Activated CD4-positive, alpha-beta T cell treated with anti-CD3 and anti-CD28 coated beads, Interleukin-2, amount 10 ng/mL, durations not matched to agents 7 days and 5 days (primary cell): ENCODE measurements at places on chromosomes 16 and 17. TPM values are rescaled to one million over a fixed set of nuclear protein-coding genes. Genes with fewer than 3 reads are reported as not detected.
A peak's percentile ranks its signal among the peaks of the same experiment; 100 is the strongest.

DNA sequence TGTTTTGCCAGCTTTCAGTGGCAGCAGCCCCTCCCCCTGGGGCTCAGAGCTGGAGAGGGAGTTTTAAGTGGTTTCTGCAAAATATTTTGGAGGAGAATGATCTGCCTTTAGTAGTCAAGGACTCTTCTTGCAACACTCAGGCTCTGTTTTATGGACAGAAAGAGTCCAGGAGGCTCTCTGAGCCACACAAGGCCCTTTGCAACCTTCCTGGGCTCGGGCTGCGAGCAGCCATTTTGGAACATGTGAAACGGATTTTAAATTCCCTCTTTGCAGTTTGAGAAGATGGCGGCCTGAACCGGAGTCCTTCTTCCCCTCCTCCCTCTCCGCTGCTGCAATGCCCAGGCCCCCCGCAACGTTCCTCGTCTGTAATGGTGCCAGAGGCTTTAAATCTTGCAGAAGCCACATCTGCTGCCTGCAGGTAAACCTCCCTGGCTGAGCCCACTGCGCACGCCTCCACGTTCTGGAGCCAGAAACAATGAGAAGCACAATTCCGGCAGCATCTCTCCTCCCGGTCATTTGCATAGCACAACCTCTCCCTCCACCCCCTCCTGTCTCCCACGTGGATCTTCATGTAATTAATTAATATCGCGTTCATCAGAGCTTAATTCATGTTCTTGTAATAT is 386.1 kb downstream of the SEC14L1 start:
- DNase-seq: no peak

- no peak for DNase-seq
Measured at GRCh38 chr16:47139561-47140185, 4.1 kb downstream of the NETO2 start.

The EIF3C gene
- total RNA-seq: 430 TPM

- DNase-seq: no peak
Measured at GRCh38 chr17:46865100-46865499, 13.7 kb downstream of the WNT9B start.

DNA sequence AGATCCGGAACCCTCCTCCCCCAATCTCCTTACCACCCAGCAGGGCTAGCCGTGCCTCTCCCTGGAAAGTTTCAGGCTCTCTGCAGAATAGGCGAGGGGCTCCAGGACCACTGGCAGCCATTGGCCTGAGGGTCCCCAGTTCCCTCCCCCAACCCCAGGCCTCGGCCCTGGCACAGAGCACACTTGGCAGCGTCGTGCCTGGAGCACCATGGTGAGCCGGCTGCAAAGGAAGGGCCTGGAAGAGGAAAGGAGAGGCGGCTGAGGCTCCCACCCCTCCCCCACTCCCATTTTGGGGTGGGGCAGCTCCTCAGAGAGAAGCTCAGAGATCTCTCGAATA is 369 bp upstream of the BTBD17 start:
- DNase-seq: no peak

GRCh38 chr17:46169913-46170638 is 23.2 kb downstream of the KANSL1 start:
- no peak for DNase-seq

DNA sequence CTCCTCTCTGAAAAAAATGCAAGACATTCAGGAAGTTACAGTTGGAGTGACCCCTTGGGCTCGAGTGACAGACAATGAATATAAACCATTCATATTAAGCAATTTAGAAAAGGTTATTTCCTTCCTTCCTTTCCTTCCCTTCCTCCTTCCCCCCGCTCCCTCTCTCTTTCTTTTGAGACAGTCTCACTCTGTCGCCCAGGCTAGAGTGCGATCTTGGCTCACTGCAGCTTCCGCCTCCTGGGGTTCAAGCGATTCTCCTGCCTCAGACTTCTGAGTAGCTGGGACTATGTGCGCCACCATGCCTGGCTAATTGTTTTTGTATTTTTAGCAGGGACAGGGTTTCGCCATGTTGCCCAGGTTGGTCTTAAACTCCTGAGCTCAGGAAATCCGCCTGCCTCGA is 13.2 kb downstream of the PSMD12 start:
- DNase-seq: no peak

GRCh38 chr17:19010729-19011505 is 6.4 kb upstream of the FAM83G start:
- DNase-seq: no peak

The PALB2 gene
- 21.6 TPM for total RNA-seq

DNA sequence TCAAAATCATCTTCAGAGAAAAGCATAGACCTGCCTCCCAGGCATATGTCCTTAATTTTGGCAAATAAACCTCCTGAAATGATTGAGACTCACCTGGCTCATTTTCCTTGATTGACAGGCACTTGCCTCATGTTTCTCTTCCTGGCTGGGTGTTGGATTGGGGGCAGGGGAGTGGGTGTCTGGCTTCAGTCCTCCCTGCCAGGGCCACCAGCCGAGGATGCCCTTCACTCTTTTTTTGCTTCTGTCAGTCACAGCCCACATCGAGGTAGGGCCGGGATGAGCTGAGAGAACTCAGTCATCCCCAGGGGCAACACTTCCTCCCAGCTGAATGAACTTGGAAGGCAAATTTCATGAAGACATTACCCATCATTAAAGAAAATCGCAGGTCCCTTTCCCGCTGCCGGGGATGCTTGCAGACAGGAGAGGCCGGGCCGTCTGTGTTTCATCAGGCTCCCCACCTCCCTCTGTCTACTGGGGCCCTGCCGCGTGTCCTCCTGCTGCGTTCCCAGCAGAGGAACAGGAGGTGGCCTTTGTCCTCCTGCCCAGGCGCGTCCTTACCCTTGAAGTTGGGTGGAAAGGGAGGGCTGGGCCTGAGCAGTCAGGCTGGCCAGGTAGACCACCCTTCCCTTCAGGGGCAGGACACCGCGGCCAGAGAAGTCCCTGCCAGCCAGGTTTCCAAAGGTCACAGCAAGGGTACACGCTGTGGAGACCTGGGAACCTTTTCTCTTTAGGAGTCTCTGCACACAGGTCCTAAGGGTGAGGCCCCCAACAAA is 11.2 kb upstream of the DNAH17 start:
- DNase-seq: no peak

GRCh38 chr16:84548971-84549844 is 44.7 kb upstream of the MEAK7 start:
- peak; percentile 43 for DNase-seq

- no peak for DNase-seq
Measured at GRCh38 chr16:73396556-73396955, 348.6 kb upstream of the ZFHX3 start.

DNA sequence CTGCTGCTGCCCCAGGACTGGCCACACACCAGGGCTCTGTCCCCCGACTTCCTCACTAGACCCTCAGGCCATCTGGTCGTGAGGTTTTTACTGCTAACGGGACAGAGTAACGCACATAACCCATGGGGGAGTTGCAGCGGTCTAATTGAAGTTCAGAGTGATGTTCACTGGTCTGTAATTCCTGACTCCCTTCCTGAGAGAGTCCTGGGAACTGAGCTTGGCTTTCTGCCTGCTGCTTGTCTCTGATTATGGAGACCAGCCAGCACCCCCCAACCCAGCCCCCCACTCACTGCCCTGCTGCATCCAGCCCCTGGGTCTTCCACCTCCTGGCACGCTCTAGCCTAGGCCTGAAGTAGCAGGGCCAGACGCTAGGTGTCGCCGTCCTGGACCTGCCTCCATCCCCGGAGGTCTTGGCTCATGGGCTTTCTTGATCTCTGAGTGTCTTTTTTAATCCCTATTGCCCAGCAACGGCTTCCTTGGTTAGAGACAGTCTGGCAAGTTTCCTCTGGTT is 192.9 kb downstream of the CCDC182 start:
- DNase-seq: peak; percentile 18

DNA sequence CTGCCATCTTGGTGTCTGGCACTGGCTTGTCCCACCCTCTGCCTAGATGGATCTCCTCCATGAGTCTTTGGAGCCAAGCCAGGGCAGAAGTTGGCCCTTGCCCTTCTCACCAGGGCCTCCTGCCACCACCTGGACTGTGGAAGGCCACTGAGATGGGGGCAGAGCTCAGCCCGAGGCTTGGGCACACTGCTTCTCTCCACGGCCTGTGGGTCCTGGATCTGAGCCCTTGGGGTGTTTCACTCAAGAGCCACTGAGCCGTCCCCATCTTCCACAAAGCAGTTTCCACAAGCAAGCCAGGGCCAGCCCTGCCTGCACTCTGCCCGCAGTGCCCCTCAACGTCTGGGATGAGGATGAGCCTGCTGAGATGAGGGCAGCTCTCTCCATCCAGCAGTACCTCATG is 16.7 kb upstream of the CD300A start:
- peak; percentile 3 for DNase-seq

The HCRT gene
- total RNA-seq: not detected

DNA sequence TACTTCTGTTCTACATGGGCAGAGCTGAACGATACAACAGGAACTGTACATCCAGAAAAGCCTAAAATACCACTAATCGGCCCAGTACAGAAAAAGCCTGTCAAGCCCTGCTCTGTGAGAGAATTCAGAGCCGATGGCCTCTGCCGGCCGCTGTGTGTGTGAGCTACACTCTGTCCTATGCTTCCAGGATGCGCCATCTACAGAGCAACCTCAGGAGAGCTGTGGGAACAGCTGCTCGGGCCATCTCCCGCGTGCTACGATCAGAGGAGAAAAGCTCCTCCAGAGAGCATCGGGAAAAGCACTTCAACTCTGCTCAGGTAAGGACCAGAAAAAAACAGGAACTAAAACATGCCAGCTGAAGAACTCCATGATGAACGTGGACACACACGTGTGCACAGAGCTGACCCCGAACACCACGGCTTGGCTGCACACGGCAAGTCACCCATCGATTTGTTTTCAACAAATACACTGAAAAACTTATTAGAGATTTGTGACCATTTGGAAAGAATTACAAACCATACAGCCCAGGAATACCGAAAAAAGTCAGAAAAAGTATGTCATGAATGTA is 115.9 kb downstream of the ANKRD11 start:
- DNase-seq: no peak

DNA sequence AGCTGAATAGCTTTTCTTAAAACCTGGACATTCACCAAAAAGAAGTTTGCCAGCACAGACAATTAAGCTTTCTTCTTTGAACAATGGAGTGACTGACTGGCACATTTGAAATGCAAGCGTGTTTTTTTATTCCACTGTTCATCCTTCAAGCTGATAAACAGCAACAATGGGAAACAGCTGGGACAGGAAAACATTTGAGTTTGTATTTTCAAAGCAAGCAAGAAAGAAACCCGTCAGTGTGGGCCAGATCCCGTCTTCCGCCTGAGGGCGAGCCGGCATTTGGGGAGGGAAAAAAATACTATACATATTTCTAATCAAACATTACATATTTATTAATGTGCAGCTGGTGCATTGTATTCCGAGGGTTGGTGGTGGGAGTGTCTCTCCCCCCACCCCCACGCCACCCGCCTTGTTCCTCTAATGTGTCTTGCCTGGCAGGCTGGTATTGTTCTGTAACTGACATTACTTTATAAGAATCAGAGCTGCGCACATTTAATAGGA is 94.3 kb downstream of the CYLD start:
- DNase-seq: no peak

DNA sequence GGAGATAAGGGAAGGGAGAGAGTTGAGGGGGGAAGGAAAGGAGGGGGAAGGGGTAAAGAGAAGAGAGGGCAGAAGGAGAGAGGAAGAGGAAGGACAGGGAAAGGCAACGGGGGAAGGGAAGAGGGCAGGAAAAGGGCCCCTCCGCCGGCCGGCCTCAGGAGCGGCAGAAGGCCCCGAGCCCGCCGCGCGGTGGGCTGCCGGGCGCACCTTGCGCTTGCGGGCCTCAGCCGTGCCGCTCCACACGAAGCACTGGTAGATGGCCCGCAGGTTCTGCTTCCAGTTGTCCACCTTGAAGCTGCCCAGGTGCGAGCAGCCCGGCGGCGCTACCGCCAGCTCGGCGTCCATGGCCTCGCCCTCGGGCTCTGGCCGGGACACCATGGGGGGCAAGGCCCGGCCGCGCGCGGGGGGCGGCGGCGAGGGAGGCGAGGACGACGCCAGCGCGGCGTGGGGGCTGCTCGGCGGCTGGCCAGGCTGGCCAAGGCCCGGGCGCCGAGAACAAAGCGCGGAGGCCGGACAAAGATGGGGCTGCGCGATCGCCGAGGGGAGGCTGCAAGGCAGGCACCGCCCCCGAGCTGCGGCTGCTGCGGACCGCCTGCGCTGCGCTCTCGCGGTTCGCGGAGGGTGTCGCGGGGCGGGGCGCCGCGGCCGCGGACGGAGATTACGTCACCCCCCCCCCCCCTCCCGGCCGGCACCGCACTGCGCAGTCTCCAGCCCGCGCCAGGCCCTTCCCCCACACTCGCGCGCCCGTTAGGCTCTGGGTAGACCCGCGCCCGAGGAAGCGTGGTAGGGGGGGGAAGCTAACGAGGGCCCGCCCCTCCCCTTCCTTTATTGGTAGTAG is at the start of gene USP22:
Gene USP22 (minus strand): TSS at position 554 of the 838 bp plus-strand sequence. CDS start 176 bp downstream, at position 378.
- peak; percentile 45 for DNase-seq

DNA sequence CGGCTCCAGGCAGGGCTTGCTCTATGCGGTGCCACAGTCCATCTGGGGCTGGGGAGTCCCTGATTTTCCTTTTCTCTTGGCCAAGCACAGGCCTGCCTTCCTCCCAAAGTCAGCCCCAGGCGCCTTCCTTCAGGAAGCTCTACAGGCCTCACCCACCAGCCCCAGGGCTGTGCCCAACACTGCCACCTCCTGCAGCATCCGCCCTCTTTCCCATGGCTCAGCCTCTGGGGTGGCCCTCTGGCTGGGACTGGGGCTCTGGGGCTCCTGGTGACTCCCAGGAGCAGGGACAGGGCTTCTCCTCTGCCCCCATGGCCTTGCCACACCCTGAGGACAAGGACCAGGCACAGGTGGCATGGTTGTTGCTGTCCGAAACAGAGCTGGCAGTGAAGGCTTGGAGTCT is 817 bp downstream of the ITGB4 start:
- no peak for DNase-seq

The PYY gene
- total RNA-seq: not detected

- no peak for DNase-seq
Measured at GRCh38 chr17:29933379-29933778, 3.4 kb upstream of the SSH2 start.

- no peak for DNase-seq
Measured at GRCh38 chr16:67184453-67184994, 761 bp upstream of the MATCAP1 start.

GRCh38 chr16:88014252-88014781 is 63.1 kb downstream of the BANP start:
- DNase-seq: no peak
